ENCODE measurements at places on chromosomes 3 and 15. TPM values are rescaled to one million over a fixed set of nuclear protein-coding genes. Genes with fewer than 3 reads are reported as not detected.

DNA sequence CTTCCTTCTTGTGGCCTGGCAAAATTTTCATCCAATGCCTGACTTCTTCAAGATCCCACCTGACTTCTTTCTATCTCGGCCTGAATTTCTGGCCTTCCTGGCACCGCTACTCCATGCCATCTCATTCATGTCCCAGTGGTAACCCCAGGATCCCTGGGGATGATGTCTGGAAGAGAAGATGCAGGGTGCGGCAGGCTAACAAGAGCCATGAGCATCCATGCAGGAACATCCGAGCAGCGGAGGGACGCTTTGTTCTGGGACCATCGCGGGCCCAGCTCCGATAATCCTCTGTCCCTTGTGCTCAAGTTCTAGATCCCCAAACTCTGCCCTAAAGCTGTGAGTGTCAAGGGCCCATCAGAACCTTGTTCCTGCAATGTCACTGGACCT lies 10.9 kb downstream of the MYL3 start:
- no peaks in the 10 kb centered on the region for H3K27me3 ChIP-seq
- H3K4me1 ChIP-seq, result no peaks in the 10 kb centered on the region
- H3K27ac ChIP-seq, result no peak overlapping the region
- DNase-seq, result no peak

The ADPRH gene
- 32.1 TPM for total RNA-seq

The CLDN11 gene
- 7.0 TPM for total RNA-seq

DNA sequence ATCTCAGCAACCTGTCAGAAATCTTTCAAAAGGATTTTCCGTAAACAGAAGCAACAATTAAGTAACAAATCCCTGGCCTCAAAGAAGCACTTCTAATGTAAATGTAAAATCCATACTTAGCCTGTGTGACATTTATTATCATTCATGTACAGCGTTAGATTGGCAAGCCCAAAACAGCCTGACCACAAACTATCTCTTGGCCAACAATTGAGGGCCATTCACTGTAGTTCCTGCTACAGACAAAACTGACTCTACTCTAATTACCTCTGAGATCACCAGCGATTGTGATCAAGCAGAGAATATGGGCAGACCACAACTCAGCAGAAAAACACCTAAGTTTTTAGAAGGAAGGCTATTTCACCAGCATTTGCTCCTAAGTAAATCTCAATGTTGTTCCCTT lies 9.2 kb downstream of the SHQ1 start:
- no peaks in the 10 kb centered on the region for H3K27me3 ChIP-seq
- peaks cover 16% of the 10 kb centered on the region for H3K36me3 ChIP-seq
- H3K27ac ChIP-seq, result no peak overlapping the region
- H3K4me3 ChIP-seq, result no peak overlapping the region
- H3K4me1 ChIP-seq, result peaks cover 5% of the 10 kb centered on the region
